ENCODE measurements at places on chromosomes 4 and X.
A peak's percentile ranks its signal among the peaks of the same experiment; 100 is the strongest.

- no peak for DNase-seq
Observed at GRCh38 chr4:32031026-32031425, 1310.9 kb downstream of the PCDH7 start.

DNA sequence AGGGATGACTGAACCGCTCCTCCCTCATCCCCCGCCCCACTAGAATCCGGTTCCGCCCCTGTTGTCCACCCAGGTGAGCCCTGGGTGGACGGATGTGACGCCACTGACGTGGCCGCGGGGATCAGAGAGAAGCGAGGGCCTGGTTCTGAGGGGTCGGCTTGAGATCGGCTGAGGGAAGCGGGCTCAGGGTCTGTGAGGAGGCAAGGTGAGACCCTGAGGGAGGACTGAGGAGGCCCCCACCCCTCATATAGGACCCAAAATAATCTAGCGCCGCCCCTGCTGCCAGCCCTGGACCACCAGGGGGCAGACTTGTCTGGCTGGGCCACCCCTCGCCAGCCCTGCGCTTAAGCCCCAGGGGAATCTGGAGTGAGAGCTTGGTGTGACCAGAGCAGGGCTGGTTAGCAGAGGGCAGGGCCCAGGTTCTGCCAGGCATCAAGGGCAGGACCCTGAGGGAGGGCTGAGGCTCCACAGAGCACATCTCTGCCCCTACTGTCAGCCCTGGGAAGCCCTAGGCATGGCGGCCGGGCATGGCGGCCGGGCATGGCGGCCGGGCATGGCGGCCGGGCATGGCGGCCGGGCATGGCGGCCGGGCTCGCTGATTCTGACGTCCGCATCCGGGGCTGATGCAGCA is at the start of gene MAGEA8:
Gene MAGEA8 (plus strand): TSS at position 103 of the 631 bp plus-strand sequence. CDS start 3,090 bp downstream, outside the sequence.
- DNase-seq = peak; percentile 36

GRCh38 chr4:37664696-37665095 is 21.5 kb downstream of the RELL1 start:
- DNase-seq = no peak

GRCh38 chrX:112935029-112935428 is 94.4 kb upstream of the AMOT start:
- no peak for DNase-seq

DNA sequence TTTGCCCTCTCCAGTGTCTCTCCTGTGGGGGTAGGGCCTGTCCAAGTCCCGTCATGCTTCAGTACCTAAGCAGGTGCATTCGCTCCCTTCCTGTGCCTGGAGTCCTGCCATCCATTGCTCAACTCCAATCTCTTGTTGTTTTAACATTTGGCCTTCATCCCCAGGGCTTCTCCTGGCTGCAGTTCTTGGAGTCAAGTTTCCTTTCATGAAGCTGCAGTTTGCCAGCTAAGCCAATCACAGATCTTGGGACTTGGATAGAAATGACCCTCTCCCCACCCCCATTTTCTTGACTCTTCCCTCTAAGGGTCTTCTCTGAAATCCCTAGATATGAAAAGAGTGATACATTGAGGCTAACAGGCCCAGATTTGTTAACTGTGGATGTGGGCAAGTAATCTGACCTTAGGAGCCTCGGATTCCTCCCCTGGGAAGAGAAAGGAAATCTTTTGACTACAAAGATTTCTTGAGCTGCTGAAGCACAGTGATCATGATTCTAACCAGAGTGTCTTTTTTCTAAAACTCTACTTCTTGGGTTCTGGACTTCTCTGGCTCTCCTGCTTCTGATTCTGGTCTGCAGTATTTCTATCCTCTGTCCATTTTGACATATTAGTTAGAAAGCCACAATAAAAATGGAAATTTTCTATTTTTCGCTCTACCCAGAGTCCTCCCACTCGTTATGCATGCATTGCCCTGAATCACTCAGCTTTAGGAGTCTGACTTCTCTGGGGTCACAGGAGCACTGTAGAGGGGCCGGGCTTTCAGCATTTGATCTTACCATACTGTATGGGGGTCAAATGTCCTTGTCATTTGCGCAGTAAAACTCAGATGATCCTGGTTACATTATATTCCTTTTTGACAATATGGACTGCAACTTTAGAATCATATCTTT is 61.0 kb downstream of the CHRNA9 start:
- DNase-seq = peak; percentile 14

DNA sequence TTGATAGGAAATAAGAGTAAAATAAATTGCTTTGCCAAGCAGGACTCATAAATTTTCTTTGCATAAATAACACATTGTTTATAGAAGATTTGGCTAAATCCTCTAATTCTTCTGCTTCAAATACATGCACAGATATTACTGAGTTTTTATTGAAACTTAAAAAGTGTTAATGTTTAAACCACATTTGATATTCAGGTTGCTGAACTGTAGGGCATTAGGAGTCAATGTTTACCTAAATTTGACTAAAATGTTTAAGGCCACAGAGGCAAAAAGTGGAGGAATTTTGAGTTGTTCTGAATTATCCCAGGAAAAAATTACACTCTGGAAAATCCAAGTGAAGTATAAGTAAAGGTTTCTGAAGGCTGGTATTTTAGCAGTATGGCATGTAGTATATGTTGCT is 78.7 kb downstream of the FIP1L1 start:
- DNase-seq = no peak

- DNase-seq = no peak
Observed at GRCh38 chrX:68699960-68700746, 52.7 kb downstream of the STARD8 start.

- no peak for DNase-seq
Observed at GRCh38 chr4:7559741-7560395, 125.1 kb upstream of the PSAPL1 start.

DNA sequence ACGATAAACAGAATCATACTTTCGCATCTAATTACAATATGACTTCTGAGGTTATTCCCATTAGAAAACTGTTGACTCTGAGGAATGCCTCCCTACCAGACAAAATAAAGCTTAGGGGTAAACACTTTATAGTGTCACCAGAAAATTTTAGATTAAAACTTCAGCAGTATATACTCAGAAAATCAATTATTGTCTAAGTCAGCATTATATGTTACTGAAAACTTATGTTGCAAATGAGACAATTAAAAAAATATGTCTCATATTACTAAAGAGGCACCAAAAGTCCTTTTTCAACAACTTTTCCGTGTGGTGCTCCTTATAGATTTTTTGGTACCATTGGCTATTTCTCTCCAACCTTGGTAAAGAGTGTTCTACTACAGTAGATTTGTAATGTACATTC is 91.4 kb downstream of the HMGN5 start:
- no peak for DNase-seq

- DNase-seq = no peak
Observed at GRCh38 chrX:44698357-44698756, 145.5 kb upstream of the DUSP21 start.

DNA sequence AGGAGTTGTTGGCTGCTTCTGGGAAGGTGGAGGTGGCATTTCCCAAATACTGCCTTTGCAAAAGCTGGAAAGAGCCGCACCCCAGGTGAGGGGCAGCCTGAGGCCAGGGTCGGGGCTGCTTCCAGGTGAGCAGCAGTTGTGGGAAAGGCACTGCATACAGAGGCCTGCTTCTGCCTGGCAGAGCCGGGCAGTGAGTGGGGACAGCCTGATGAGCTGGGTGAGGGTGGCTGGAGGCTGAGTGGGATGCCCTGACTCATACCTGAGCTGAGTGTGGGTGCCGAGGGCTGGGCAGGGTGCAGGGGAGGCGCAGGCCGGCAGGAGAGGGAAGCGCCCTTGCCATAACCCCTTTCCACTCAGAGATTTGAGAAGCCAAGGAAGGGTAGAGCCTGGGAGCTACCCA is 6.5 kb upstream of the PSAPL1 start:
- DNase-seq = no peak

- peak; percentile 20 for DNase-seq
Observed at GRCh38 chr4:53313510-53313909, 52.4 kb downstream of the SCFD2 start.

- no peak for DNase-seq
Observed at GRCh38 chrX:109857584-109858228, 124.6 kb upstream of the ACSL4 start.

- no peak for DNase-seq
Observed at GRCh38 chr4:11049001-11049400, 364.4 kb upstream of the CLNK start.

- DNase-seq = no peak
Observed at GRCh38 chr4:38185406-38186144, 225.4 kb downstream of the PTTG2 start.

GRCh38 chr4:173448608-173449379 is 49.9 kb upstream of the SCRG1 start:
- DNase-seq = peak; percentile 17

DNA sequence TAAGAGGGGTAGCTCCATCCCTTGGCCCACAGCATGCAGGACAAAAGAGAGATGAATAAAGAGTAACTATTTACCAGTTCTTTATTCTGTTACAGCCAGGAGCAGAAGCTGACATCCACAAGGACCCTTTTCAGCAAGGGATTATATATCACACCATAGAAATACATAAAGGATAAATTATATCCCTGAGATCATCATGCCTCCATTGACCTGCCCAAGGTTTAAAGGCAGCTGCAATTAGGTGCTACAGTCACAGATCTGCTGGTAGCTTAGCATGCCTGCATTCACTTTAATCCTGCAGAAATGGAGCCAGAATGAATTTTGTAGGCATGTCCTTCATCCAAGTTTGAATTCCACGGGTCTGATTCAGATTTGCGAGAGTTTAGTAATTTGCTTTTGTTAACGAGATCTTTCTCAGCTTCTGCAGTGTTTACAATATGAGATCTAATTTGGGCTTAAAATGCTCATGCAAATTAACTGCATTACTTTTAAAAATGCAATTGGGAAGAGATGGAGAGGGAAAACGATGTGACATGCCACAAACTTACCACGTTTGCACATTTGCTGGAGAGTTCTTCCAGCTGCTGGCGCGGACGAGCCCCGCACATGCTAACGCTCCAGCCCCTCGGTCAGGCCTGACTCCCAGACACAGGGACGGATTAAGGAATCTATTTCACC is 327.0 kb upstream of the NOCT start:
- no peak for DNase-seq

GRCh38 chr4:45663003-45663402 is 460.9 kb downstream of the GABRG1 start:
- DNase-seq = no peak

DNA sequence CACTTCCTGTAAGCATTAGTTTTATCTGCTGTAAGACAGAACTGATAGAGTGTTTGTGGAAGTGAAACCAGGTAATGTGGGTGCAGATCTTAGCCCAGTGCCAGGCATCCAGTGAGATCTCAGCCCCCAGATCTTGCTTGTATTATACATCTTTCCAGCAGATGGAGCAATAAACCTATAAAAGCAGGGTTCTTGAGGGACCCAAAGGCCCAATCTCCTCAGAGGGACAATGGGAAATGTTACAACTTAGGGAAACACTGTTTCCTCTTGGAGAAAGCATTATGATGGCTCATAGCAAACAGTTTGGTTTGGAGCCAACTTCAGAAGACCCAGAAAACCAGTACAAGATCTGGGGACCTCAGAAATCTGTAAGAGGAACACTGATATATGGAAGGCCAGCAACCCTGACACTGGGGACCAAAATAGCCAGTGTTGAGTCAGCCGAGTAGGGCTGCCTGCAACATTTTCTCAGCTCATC is 206.3 kb downstream of the SLC7A11 start:
- DNase-seq = peak; percentile 11

DNA sequence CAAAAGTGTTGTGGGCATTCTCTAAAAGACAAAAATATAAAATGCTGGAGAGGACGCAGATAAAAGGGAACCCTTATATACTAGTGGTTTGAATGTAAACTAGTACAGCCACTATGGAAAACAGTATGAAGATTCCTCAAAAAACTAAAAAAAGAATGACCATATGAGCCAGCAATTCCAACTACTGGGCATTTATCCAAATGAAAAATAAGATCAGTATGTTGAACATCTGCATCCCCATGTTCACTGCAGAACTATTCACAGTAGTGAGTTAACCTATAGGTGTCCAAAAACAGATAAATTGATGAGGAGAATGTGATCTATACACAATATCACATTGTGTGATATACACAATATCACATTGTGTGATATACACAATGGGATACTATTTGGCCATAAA is 1615.3 kb downstream of the PCDH18 start:
- no peak for DNase-seq

DNA sequence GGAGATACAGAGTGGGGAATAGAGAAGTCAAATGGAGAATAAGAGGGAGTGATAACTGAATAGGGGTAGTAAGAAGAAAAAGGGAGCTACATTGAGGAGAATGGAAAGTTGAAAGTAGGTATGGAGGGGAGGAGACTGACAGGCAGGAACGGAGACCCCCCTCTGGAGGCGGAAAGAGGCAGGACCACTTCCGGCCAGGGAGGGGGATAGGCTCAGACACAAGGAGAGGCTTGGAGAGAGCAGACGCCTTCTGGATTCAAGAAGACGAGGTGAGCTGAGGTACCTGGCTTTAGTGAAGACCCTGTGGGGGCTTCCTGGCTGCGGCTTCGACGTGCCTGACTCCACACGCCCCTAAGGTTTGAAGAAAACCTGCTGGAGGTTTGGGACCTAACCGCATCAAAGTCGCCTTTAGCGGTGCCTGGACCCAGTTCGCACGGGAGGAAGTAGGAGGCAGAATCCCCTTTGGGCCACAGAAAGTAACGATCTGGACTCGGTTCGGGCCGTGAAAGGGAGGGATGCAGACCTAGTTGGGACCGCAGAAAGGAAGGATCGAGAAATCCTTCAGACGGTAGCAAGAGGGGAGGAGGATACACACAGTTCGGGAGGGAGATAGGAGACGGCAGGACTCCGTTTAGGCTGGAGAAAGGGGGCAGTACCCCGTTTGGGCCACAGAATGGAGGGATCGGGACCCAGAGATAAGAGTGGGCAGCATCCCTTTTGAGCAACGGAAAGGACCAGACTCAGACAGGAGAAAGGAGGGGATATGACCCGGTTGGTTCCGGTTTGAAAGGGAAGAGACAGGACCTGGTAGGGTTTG is at the start of gene TRO:
Gene TRO (plus strand): TSS at position 215 of the 817 bp plus-strand sequence. CDS start 1,423 bp downstream, outside the sequence.
- peak; percentile 50 for DNase-seq

- DNase-seq = no peak
Observed at GRCh38 chr4:8215001-8215427, 15.9 kb downstream of the SH3TC1 start.

DNA sequence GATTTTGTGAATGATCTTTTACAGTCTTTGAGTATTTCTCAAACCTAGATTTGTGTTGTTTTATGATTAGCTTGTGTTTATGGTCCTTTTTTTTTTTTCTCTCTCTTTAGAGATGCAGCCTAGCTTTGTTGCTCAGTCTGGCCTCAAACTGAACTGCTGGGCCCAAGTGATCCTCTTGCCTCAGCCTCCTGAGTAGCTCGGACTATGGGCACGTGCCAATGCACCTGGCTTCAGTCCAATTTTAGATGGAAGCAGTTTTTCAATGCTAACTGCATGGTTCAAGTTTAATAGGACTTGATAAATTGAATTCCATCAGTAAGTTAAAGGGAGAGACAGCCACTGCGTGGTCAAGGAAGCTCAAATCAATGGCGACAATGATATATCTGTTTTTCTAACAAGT is 3.8 kb upstream of the FGG start:
- no peak for DNase-seq

DNA sequence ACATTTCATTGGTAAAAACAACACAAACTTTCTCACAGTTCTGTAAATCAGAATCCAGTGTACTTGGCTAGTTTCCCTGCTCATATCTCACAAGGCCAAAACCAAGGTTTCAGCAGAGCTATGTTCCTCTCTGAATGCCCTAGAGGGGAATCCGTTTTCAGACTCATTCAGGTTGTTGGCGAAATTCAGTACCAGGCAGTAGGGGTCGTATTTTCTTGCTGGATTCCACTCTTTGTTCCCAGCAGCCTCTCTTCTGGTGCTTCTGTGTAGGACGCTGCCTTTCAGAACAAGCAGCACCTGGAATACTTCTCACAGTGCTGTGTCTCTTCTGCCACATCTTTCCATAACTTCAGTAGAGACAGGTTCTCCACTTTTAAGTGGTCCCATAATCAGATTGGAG is 351.9 kb downstream of the PCDH18 start:
- DNase-seq = no peak

GRCh38 chrX:38285649-38286048 is 41.7 kb downstream of the RPGR start:
- no peak for DNase-seq
